ENCODE measurements at places on chromosomes 1 and 21.

DNA sequence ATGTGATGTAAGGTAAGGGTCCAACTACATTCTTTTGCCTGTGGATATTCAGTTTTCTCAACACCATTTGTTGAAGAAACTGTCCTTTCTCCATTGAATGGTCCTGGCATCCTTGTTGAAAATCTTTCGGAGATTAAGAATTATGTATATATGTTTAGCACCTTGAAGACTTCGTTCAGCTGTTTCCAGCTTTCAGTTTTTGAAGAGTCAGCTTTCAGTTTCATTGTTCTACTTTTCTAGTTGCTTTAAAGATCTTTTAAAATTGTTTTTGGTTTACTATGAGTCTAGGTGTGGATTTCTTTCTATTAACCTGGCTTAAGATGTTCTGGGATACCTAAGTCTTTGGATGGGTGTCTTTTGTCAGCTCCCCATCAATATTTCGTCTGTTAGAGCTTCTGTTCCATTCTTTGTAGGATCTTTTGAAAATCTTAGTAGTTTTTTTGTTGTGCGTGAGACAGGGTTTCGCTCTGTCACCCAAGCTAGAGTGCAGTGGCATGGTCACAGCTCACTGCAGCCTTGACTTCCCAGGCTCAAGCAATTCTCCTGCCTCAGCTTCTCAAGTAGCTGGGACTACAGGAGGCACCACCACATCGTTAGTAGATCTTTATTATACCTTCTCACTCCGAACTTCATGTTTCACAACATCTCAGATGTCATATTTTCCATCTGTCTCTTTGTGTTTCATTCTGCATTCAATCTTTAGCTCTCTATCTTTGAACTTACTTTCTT, 353.5 kb upstream of the B3GALT2 start:
- no peak for DNase-seq

DNA sequence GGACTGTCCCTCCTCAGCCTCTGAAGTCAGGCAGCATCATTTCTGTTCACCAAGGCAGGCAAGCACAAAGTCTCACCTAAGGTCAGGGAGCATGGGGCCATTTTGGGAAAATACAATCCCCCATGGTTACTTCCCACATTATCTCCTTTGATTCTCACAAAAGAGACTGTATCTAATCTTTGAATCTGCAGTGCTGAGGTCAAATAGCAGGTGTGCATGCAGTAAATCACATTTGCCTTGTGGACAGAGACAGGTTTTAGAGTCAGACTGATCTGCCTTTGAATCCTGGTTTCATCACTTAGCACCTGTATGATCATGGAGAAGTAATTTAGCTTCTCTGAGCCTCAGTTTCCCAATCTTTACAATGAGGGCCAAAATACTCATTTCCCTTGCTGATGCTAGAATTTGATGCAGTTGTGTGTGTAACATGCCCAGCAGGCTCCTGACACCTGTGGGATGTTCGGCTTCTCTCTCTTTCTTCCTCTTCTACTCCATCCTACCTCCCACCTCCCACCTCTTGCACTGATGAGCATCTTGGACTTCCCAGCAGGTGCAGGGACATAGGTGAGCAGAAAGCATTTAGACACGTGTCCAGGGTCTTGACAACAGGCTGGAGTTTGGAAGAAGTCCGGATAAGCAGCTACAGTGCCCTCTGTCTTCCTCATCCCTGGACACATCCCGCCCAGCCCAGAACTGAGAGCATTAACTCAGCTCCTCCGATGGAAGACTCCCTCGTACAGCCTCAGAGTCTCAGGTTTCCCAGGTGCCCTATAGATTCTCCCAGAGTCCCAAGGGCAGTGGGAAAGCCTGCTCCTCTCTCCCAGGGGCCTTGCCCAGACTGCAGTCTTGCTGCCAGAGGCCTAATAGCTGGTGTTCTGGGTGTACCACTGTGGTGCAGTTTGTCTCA, 18.9 kb downstream of the NENF start:
- DNase-seq = no peak

GRCh38 chr1:23854568-23854967, 13.5 kb downstream of the FUCA1 start:
- DNase-seq = peak; percentile 17

DNA sequence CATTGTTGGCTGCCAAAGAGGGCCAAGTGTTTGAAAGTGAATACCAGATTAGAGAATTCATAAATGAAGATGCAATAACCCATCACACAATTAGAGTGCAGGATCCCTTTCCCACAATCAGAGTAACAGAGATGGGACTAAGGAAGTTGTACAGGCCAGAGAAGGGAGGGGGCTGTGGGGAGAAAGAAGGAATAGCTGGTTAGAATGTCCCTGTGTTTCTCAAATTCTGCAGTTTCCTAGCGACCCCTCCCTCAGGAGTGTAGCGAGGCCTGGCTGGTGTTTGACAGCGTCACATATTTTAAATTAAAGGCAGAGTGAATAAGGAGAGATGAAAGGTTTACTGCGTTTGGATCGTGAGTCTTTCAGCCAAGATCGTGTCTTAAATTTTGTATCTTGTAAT, 58.1 kb downstream of the GALNT2 start:
- DNase-seq = no peak

DNA sequence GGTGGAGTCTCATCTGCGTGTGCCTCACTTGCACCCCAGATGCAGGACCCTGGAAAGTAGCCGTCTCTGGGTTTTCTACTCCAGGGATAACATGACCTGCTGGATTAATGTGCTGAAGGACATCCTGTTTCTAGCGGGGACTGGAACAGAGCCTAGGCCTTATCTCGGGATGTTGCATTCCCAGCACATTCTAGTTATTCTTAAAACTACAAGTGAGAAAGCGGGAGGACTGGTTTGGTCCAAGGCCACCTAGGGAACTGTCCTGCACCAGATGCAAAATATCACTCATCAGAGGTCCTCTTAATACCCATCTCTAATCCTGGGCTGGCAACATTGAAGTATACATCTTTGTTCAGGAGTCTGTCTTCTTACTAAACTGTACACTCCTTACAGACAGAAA, 179.9 kb downstream of the ZC3H11B start:
- DNase-seq = no peak

DNA sequence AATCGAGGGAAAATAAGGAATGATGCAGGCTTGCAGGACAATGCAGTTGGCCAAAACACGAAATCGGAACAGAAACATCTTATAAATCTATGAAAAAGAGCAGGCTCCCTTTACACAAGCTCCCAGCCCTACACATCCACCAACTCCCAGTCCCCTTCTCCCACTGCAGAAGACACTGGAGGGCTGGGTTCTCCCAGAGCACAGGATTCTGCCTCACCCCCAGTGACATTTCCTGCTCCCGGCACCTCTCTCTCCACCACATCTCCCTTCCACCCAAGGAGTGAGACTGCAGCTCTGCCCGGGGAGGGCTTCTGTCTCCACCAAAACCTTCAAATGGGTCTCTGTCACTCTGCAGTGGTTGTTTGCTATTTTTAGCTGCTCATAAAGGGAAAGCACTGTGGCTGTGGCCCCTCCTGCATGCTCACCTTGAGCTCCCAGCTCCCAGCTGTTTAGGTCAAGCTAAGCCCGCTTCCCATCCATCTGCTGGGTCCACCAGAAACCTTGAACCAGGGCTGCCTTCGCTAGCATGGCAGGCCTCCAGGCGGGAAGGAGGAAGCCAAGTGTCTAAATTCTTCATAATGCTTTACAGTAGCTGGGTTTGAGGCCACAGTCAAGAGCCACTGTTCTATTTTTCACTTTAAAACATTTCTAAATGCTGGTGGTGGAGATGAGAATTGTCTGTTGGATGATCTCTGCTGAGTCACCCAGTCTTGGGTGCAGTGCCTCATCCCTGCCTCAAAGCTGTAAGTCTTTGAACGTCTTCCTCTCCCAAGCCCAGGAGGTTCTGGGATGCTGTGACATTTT, 3.3 kb upstream of the C2CD2 start:
- peak; percentile 48 for DNase-seq

DNA sequence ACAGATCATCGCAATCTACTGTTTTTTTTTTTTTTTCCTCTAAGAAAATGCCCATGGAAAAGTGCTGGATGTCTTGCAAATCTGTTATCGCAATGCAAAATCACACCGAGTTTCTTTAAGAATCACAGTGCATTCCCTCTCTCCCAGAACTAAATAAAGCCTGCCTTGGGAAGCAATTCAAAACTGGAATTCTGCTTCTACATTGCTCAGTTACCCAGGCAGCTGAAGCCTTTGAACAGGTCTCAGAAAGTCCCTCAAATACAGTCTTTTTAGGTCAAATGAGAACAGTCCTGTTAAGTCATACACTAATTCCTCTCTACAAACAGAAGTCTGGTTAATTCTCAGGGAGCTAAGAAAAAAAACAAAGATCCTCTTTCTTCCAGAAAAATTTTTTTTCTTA, 46.3 kb downstream of the SLC30A10 start:
- DNase-seq = no peak

- peak; percentile 37 for DNase-seq
Observed at GRCh38 chr1:226863446-226863845, 7.0 kb upstream of the PSEN2 start.

DNA sequence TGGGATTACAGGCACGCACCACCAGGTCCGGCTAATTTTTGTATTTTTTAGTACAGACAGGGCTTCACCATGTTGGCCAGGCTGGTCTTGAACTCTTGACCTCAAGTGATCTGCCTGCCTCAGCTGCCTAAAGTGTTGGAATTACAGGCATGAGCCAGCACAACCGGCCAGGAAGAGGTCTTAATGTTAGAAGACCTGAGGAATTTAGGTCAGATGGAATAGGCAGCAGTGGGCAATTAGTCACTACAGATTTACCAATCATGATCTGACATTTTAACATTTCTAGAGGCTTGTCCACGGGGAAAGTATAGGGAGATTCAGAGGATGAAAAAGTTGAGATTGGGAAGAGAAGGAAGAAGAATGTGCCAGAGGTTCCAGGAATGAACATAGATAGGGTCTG, 8.9 kb upstream of the APP start:
- no peak for DNase-seq

GRCh38 chr1:220321758-220322157, 49.5 kb upstream of the RAB3GAP2 start:
- no peak for DNase-seq

DNA sequence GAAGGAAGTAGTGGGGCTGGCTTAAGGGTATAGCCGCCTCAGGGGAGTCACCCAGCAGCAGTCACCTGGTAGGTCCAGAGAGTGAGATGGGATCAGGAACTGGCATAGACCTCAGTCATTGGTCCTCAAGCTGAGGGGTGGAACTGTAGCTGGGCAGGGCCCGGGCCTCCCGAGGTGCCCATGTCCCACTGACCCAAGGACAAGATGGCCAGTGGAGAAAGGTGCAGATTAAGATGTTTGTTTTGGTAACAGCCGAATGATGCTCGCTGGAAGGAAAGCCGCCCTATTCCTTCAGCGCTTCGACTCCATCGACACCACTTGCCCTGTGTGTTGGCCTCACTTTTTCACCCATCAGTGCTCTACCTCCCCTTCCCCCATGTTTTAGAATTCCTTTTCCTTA, 16.4 kb downstream of the COL9A2 start:
- no peak for DNase-seq

DNA sequence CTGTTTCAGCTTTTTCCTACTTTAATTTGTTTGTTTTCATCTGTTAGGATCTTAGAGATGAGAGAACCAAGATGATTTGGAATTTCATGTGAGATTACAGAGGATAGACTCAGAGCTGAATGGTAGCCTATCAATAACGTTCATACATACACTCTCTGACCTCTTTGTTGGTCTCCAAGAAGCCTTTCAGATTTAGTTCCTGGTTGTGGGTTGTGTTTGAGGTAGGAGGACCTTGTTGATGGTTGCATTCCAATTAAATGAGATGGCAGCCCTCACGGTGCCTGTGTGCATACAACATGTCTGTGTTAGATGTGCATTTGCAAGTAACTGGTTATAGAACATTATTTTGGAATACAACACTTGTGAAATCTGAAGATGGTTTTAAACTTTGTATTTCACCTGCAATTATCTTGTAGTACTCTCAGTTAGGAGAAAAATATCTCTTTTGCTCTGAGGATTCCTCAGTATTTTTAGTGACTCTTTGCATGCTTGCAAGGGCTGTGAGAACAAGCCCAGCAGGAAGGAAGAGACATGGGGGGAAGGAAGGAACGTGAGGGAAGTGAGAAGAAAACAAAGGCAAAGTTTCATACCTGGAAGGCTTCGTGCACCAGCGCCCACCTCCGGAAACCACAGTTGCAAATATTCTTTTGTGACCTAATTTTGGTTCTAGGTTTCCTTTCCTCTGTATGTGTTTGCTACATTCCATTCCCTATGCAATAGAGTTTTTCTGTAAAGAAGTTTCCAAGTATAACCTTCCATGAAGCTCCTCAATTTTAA, 291.8 kb downstream of the DISC1 start:
- DNase-seq = peak; percentile 10
